ENCODE measurements at places on chromosomes 11 and 22. TPM values are rescaled to one million over a fixed set of nuclear protein-coding genes. Genes with fewer than 3 reads are reported as not detected.

Gene WNT11
- total RNA-seq = 9.2 TPM

GRCh38 chr11:92886243-92886905 is 83.1 kb upstream of the MTNR1B start:
- no peak for DNase-seq

DNA sequence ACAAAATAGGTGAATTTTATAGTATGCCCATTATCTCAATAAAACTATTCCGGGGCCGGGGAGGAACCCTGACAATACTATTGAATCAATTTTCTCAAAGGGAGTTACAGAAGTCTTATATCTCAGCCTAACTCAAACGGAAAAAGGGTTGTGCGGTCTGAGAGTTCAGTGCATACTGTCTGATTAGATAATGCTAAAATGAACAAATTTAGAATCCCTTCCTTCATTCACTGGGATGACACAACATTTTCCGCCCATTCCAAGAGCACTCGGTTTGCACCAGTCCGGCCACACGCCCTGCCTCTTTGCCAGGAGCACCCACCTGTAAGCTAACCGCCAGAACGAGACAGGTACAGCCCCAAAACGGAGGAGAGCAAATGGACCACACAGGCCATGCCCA is 50.0 kb upstream of the NFRKB start:
- no peak for DNase-seq

GRCh38 chr22:48584170-48584569 is 1243.5 kb downstream of the BRD1 start:
- no peak for DNase-seq

Gene P4HA3
- 0.16 TPM for total RNA-seq

Data from heart left ventricle (tissue), 16 donors.